Fibroblast of skin of left biceps (primary cell): ENCODE measurements at places on chromosomes 4 and X.

GRCh38 chr4:165839615-165840333 lies 33.3 kb upstream of the TLL1 start:
- DNase-seq = no peak

DNA sequence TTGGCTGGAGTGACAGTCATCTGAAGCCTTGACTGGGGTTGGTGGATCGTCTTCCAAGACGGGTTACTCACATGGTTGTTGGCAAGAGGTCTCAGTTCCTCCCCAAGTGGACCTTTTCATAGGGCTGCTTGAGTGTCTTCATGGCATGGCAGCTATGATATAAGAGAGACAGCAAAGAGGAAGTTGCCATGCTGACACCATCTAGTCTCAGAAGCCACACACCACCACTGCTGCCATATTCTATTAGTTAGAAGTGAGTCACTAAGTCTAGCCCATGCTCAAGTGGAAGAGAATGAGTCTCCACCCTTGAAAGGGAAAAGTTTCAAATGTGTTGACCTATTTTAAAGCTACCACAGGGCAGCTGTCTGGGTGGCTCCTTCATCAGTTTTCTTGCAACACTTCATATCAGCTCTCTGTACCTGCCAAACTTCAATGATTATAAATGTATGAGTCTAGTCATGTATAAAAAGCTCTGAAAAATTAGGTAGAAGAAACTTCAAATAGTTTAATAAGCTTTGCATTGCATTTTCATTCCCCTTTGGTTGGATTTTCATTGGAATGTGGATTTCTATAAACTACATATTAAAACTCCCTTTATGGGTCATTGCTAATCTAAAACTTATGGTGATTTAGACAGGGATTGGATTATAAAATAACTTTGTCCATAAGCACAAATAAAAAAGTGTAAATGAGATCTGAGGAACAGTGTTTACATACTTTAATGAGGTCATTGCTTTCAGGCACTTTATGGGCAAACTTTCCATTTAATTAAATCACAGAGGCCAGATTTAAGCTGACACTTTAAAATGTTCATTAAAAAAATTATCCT lies 68.0 kb upstream of the ATXN3L start:
- no peak for DNase-seq

DNA sequence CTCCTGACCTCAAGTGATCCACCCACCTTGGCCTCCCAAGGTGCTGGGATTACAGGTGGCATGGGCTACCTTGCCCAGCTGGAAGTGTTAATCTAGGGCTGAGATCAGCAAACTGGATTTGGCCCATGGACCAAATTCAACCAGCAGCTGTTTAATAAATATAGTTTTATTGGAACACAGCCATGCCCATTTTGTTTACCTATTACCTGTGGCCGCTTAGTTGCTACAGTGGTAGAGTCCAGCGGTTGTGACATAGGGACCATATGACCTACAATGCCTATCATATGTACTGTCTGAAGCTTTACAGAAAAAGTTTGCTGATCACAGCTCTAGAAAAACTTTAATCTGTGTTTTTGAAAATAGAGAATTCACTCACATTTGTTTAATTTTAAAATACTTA lies 17.2 kb upstream of the PDHA1 start:
- no peak for DNase-seq

- no peak for DNase-seq
Measured at GRCh38 chr4:2833671-2834000, 10.0 kb upstream of the ADD1 start.

- no peak for DNase-seq
Measured at GRCh38 chr4:3658530-3658913, 107.7 kb upstream of the ADRA2C start.
